DMS79 (cell line): ENCODE measurements at places on chromosomes 5 and 9.

DNA sequence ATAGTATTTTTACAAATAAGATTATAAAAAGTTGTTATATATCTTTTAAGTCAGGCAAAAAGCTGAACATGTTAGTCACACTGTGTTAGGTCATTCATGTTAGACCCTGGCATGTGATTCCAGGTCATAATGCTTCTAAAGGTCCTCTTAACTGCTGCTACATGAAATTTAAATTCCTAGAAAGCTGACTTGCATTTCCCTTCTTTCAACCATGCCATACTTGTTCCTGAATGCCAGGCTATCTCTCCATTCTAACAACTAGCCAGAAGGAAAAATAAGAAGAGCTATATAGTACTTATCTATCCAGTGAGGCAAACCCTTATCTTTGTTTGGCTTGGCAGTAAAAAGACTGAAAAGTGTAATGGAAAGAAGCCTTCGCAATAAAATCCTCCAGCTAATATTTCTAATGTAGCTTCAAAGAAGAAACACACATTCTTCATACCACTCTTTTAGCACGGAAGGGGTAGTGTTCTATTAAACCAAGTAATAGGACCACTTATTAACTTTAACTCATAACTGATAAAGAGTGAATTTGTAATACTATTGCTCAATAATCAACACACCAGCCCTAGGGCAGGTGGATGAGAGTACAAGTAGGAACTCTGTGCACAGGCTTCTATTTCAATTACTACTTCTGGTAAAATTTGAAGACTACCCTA, 310.2 kb downstream of the PDE4D start:
- peak; percentile 52 for DNase-seq

DNA sequence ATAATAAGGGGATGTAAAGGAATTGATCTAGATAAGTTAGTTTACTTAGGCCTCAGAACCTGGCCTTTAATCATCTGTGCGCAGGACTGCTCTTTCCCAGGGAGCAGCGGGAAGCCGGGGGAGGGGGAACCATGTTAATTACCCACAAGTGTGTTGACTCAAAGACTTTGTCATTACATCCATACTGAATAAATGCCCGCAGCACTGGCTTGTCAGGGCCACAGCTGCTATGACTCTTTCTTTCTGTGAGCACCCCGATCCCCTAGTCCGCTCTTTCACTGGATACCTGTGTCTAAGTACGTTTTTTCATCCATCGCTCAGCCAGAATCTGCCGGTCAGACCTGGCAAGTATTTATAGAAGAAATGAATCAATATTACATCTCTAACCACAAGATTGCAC, 249.3 kb upstream of the DMRT1 start:
- DNase-seq: no peak

GRCh38 chr5:1134478-1134877, 22.6 kb upstream of the SLC12A7 start:
- no peak for DNase-seq

DNA sequence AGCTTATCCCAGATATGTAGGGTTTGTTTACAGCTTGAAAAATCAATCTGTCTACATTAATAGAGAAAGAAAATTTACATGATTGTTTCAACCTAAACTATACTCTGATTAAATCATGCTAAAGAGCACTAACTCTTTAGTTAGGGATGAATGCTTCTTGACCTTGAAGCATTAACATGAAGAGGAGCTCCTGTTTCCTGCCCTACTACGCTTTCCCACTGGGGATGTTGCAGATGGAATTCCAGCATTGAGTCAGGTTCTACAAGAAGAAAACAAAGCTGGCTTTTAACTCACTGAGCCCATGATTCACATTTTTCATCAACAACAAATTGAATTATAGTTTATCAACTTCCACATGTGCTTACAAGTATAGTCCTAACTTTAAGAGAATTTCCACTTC, 471.3 kb downstream of the TMEM232 start:
- no peak for DNase-seq

DNA sequence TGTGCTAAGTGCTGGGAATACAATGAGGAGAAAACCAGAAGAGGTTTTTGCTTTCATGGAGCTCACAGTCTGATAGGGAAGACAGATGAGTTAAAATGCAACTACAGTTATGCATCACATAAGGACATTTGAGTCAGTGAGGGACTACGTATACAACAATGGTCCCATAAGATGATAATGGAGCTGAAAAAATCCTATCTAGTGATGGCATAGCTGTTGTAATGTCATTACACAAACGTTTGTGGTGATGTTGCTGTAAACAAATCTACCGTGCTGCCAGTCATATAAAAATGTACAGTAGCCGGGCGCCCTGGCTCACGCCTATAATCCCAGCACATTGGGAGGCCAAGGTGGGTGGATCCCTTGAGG, 110.1 kb upstream of the RAD23B start:
- DNase-seq: no peak

GRCh38 chr9:92188969-92189781, 74.0 kb upstream of the SPTLC1 start:
- DNase-seq: no peak

DNA sequence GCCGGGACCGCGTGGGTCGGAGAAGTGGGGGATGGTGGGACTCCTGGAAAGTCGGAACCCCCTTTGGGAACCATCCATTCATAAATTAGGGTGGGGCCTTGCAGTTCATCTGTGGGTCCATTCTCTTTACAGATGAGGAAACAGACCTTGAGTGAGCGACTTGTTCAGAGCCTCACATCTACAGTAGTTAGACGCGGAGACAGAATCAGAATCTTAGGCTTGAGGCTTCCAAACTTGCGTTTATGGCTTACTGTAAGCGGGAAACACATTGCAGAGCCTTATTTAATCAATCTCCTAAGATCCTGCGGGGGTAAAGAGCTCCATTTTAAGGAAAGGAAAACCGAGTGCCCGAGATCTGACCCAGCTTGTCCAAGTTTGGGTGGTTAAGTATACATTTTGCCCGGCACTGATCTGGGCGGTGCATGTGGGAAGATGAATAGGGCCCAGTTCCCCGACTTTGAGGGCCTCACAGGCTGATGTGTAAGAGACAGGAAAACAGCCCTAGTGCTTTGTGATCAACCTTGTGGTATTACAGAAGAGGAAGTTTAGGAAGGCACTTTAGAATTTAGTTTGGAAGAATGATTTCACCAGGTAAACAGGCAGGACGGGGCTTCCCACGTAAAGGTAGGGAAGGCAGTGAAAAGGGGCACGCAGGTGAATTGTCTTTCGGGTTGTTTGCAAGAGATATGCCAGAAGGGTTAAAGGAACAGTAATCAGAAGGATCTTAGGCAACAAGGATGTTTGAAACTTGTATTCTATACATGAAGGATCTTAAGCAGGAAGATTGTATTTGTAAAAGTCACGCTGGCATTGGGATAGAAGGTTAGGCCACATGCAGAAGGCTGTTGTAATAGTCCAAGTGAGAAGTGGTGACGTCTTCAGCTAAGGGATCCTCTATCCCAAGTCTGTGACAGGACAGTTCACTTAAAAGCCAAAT, 744 bp downstream of the TARS1 start:
- DNase-seq: no peak

- DNase-seq: no peak
These were observed 57.3 kb upstream of the C6 start for GRCh38 chr5:41270423-41271251.

- no peak for DNase-seq
These were observed 297.8 kb upstream of the ACTBL2 start for GRCh38 chr5:57780306-57780960.

- DNase-seq: no peak
These were observed 105.3 kb upstream of the PIK3R1 start for GRCh38 chr5:68110264-68110663.

DNA sequence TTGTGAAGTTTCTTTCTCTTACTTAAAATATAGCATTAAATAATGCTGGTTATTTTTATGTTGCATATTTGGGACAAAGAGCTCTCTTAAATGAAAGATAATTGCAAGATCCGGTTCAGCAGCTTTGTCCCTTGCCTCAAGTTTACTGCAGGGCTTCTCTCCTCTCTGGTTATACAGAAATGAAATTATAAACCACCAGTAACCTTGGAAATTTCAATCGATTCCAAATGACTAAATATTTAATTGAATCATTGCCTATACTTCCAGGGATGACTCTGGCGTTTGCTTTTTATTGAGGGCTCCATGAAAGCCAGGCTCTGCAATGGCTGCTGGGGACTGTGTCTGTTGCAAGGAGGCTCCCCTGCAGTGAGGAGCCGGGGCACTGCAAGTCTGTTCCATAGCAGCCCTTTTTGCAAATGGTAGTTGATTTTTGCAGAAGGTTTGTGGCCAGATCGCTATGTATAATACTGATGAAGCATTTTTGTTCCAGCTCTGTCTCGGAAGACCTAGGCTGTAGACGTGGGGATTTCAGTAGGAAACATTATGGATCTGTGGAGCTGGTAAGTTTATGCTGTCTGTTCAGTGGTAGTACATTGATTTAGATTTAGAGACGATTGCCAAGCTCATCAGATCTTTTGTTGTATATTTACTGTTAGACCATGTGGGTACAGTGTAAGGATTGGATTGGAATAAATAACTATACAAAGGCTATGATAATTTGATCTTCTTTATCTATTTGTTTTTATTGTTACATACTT, at the start of gene GARNL3:
Gene GARNL3 (plus strand): TSS at position 313 of the 758 bp plus-strand sequence. CDS start 104 bp downstream, at position 417.
- DNase-seq: peak; percentile 8

GRCh38 chr5:159133041-159133741, 33.5 kb upstream of the EBF1 start:
- peak; percentile 10 for DNase-seq

DNA sequence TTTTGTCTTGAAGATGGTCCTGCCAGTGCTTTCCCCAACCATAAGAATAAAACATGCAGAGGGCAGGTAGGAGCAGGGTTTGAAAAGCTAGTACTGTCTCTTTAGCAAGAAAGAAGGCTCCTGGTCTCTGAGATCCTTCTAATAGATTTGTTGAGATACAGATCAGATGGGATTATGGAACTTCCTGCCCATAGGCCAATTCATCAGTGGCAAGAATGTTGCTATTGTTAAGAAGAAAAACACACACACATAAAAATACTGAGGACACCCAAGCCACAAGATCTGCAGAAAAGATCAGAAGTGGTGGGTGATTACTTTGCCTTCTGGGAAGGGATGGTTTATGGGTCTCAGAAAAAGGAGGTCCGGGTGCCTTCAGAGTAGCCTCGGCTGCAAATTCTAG, 59.8 kb downstream of the TNC start:
- no peak for DNase-seq

GRCh38 chr5:77210964-77211690, 647 bp downstream of the PDE8B start:
- DNase-seq: no peak

DNA sequence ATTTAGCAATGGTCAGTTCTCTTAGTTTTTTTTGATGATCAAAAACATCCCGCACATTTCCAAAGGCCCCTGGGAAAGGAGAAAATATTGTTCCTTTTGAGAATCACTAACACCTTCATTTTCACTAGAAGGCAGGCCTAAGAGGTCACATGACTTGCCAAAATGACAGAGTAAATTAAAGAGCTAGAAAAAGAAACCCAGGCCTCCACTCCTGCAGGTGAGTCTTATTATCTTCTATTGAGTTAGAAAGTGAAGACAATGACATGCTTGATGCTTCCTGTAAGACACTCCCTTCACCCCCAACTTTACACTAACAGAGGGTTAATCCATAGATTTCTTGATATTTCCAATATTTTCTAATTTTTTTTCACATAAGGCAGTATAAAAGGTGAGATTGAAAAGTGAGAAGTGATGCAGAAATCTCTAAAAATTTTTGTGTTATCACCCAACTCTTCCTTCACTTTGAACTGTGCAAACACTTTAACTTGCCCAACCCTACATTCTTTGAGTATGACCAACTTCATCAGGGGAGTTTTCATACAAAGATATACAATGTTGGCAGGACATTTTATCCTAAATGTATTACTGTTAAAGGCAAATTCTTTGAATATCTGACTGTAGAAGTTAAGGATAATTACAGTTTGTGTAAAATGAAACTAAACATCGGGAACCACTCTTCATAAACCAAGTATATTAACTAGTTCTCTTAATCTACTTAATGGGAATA, 57.1 kb downstream of the SUB1 start:
- no peak for DNase-seq

DNA sequence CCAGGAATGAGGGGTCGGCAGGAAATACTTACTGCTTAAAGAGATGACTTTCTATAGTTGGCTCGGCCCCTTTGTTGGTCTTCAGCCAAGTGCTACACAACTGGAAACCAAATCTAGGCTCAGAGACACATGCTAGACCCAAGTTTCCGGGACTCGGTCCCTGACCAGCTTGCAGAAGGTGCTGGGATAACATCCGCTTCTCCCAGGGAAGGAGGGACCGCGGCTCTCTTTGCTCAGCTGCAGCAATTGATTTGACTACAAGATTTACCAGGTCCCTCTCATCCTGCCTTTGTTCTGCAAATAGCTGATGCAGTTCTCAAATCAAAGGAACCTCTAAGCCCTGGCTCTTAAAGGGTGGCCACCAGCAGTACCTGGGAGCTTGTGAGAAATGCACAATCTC, 314.7 kb downstream of the MLLT3 start:
- DNase-seq: no peak

- DNase-seq: no peak
These were observed 48.8 kb downstream of the MAST4 start for GRCh38 chr5:66645039-66645438.

DNA sequence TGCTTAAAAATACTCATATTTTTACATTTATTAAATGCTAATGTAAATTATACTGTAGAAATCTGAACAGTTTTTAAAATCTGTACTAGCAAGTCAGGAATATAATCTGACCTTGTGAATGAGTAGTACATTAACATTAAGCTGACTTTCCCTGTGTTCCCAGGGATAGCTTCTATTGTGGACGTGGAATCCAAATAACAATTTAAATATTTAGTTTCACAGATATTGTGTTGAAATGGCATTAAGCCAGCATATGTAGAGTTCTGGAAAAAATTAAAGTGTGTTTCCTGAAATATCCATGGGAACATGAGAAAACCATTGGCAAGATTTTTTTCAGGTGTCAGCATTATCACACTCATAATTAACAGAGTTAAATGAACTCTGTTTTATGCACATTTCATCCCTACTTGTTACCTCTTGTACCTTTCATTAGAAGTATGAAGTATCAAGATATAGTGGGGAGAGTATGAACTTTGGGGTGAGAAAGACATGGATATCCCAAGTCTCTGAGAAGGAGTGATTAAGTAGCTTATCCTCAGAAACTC, 5.7 kb downstream of the RABGAP1 start:
- no peak for DNase-seq

- DNase-seq: no peak
These were observed 187.4 kb downstream of the MAN2A1 start for GRCh38 chr5:109876941-109877669.
